ENCODE measurements at places on chromosomes 16 and 17. TPM values are rescaled to one million over a fixed set of nuclear protein-coding genes. Genes with fewer than 3 reads are reported as not detected.

FBXO39 gene
- not detected for total RNA-seq

DNA sequence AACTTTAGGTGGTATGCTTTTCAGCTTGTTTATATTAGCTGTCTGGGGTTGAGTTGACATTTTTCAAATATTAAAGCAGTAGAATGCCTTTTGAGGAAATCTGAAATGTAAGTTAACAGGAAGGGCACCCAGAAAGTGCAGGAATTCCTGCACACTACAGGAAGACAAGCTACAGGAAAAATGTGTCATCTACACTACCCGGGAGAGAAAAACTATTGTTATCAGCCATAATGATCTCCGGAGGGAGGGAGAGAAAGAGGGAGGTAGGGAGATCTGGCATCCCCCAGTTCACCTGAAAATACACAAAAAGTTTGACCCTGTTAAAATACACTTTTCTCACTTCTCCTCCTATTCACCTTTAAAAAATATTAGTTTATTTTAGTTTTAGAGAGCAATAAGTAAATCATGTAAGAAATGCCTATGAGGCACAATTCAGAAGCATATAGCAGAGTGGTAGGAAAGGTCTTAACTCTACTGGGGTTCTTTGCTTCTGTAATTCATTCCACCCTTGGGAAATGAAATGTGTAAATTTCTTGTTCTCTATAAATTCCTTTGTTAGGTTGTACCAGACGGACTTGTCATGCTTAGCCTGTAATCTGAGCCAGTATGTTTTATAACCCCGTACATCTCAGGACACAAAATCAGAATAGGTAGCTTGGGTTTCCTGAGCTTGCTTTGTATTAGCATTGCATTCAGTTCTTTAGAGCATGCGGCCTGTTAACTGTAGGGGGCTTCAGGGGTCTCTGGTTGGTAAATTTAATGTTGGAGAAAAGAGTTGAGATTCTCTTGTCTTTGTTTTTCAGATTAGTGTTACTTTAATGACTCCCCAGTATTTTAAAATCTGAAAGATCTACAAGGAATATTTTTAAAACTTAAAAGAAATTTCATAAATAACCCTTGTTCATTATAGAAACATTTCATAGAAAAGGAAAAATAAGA is 3.3 kb downstream of the MAP2K6 start:
- peaks cover 3% of the 10 kb centered on the region for H3K36me3 ChIP-seq
- no peaks in the 10 kb centered on the region for H3K27me3 ChIP-seq
- no peak overlapping the region for H3K4me3 ChIP-seq
- H3K4me1 ChIP-seq, result no peaks in the 10 kb centered on the region

FBXW10 gene
- total RNA-seq, result not detected

PRAC1 gene
- total RNA-seq, result not detected

GRCh38 chr16:49890876-49891275 is 35.0 kb upstream of the ZNF423 start:
- no peaks in the 10 kb centered on the region for H3K4me1 ChIP-seq
- H3K36me3 ChIP-seq, result no peaks in the 10 kb centered on the region
- peak; percentile 85 for DNase-seq
- H3K27me3 ChIP-seq, result no peaks in the 10 kb centered on the region

DNA sequence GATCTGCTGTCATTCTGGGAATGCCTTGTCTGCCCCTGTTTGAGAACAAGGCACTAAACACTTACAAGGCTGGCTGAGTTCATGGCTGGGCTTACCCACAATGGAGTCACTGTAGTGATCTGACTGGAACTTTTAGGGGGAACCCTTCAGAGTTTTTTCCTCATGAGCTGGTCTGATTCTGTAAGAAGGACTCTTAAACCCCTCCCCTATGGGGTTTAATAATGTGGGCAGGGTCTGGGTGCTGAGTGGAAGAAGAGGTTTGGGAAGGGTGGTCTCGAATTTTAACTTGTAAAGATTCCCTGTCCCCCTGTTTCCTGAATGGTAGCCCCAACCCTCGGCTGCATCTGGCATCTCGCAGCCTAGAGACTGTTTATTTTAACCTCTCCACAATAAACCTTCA is 30.6 kb downstream of the OSBPL7 start:
- no peaks in the 10 kb centered on the region for H3K36me3 ChIP-seq
- H3K4me1 ChIP-seq, result no peaks in the 10 kb centered on the region
- peaks cover 5% of the 10 kb centered on the region for H3K27me3 ChIP-seq
- no peak overlapping the region for H3K27ac ChIP-seq
- peak overlapping the region; percentile 21 for H3K4me3 ChIP-seq

- no peak overlapping the region for H3K4me3 ChIP-seq
- H3K27ac ChIP-seq, result no peak overlapping the region
- no peak for DNase-seq
- H3K4me1 ChIP-seq, result peaks cover 4% of the 10 kb centered on the region
- H3K36me3 ChIP-seq, result peaks cover 25% of the 10 kb centered on the region
These were observed 35.4 kb upstream of the ABCC11 start for GRCh38 chr16:48282636-48283263.

DNA sequence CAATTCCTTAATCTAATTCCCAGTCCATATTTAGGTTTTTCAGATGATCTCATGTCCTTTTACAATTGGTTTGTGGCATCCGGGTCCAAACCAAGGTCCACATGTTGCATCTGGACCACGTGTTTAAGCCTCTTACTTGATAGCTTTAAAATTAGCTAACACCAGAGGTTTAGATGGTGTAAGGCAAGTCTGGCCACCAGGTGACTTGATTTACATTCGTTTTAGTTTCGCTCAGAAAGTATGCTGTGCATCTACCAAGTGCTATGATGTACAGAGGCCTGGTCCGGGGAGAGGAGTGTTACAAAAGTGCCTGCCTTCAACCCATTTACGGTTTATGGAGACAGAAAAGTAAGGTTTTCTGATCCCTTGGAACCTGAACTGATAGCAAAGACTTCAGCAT is 878 bp upstream of the DNAJA2 start:
- DNase-seq, result no peak
- H3K36me3 ChIP-seq, result peaks cover 17% of the 10 kb centered on the region

DNA sequence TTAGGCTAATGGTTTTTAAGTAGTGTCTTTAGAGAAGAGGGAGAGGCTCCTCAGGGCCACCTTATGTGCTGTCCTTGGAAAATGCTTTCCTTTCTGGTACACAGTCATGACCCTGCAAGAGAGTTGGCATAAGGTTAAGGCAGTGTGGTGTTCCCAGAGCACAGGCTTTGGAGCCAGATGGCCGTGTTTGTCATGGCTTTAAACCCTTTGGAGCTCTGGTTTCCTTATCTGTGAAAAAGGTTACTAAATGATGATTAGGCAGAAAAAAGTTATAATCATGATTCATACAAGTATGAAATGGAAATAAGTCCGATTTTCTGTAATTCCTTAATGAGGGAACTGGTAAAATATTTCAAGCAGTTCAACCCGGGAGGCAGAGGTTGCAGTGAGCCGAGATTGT is 13.2 kb downstream of the UTP4 start:
- no peak overlapping the region for H3K4me3 ChIP-seq
- no peaks in the 10 kb centered on the region for H3K27me3 ChIP-seq
- peaks cover 52% of the 10 kb centered on the region for H3K36me3 ChIP-seq
- H3K27ac ChIP-seq, result no peak overlapping the region

C16orf92 gene
- not detected for total RNA-seq

GRCh38 chr16:84000989-84001642 is 33.1 kb downstream of the NECAB2 start:
- no peaks in the 10 kb centered on the region for H3K4me1 ChIP-seq
- H3K4me3 ChIP-seq, result no peak overlapping the region
- H3K27me3 ChIP-seq, result no peaks in the 10 kb centered on the region

GRCh38 chr17:15123593-15124263 is 141.4 kb downstream of the PMP22 start:
- no peak overlapping the region for H3K27ac ChIP-seq
- no peaks in the 10 kb centered on the region for H3K4me1 ChIP-seq
- H3K27me3 ChIP-seq, result no peaks in the 10 kb centered on the region
- DNase-seq, result no peak
- H3K4me3 ChIP-seq, result no peak overlapping the region

- H3K4me1 ChIP-seq, result no peaks in the 10 kb centered on the region
- peaks cover 4% of the 10 kb centered on the region for H3K36me3 ChIP-seq
- H3K27me3 ChIP-seq, result no peaks in the 10 kb centered on the region
- H3K27ac ChIP-seq, result no peak overlapping the region
- peak overlapping the region; percentile 100 for H3K4me3 ChIP-seq
These were observed 957 bp downstream of the VPS25 start for GRCh38 chr17:42774066-42774745.

GRCh38 chr17:76700617-76701470 is 9.9 kb downstream of the MXRA7 start:
- no peaks in the 10 kb centered on the region for H3K36me3 ChIP-seq
- DNase-seq, result no peak
- no peaks in the 10 kb centered on the region for H3K27me3 ChIP-seq
- peaks cover 5% of the 10 kb centered on the region for H3K4me1 ChIP-seq
- H3K27ac ChIP-seq, result no peak overlapping the region

- H3K27me3 ChIP-seq, result no peaks in the 10 kb centered on the region
- no peaks in the 10 kb centered on the region for H3K36me3 ChIP-seq
- no peak overlapping the region for H3K4me3 ChIP-seq
- no peak for DNase-seq
- H3K4me1 ChIP-seq, result no peaks in the 10 kb centered on the region
- no peak overlapping the region for H3K27ac ChIP-seq
These were observed 60.5 kb downstream of the CREBBP start for GRCh38 chr16:3819746-3820724.

DNA sequence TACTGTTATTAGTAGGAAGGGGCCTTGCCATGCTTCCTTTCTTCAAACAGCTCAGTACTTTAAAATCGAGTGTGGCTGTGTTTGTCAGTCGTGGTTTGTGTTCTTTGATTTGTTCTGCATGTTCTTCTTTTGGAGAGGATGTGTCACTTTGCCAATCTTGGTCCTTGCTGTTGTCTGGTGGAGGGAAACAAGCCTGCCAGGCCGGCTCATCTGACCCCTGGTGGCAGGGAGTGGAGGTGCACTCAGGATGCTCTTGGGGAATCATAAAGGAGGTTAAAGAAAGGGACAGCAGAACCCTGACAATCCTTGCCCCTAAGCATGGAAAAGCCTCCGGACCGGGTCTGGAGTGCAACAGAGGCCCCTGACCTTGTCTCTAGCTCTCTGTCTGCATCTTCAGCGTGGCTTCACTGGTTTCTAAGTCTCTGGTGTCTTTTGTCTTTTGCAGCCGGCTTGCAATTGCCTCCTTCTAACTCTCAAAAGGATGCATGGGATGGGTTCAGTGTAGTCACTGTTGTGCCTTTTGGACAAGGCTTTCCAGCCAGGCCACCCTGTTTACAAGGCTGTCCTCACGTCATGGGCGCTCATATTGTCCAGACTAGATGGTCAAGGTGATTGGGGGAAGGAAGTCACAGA is 135.8 kb downstream of the WWOX start:
- H3K27ac ChIP-seq, result no peak overlapping the region
- H3K4me3 ChIP-seq, result no peak overlapping the region
- H3K36me3 ChIP-seq, result no peaks in the 10 kb centered on the region
- H3K4me1 ChIP-seq, result no peaks in the 10 kb centered on the region
- peak; percentile 85 for DNase-seq
- no peaks in the 10 kb centered on the region for H3K27me3 ChIP-seq

- DNase-seq, result peak; percentile 78
- no peaks in the 10 kb centered on the region for H3K36me3 ChIP-seq
- H3K27me3 ChIP-seq, result no peaks in the 10 kb centered on the region
- H3K27ac ChIP-seq, result no peak overlapping the region
These were observed 35.3 kb downstream of the SOCS3 start for GRCh38 chr17:78324391-78325075.

DNA sequence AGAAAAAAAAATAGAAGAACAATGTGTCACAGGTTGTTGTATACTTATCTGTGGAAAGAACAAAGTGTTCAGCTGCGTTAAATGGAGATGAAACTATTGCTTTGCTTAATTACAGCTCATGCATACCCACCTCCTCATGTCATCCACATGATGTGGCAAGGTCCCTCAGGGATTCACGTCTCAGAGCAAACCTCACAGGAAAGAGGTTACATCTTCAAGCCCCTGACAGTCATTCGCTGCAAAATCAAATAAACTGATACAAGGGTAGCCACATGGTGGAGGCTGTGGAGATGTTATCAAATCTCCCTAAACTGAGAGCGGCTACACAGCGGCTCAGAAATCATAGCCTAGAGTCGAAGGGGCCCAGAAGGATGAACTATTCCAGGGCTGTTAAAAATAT is 21.1 kb downstream of the GINS3 start:
- DNase-seq, result no peak
- no peaks in the 10 kb centered on the region for H3K36me3 ChIP-seq
- no peaks in the 10 kb centered on the region for H3K4me1 ChIP-seq
- H3K4me3 ChIP-seq, result no peak overlapping the region
- no peak overlapping the region for H3K27ac ChIP-seq

C16orf46 gene
- total RNA-seq, result 2.0 TPM

DNA sequence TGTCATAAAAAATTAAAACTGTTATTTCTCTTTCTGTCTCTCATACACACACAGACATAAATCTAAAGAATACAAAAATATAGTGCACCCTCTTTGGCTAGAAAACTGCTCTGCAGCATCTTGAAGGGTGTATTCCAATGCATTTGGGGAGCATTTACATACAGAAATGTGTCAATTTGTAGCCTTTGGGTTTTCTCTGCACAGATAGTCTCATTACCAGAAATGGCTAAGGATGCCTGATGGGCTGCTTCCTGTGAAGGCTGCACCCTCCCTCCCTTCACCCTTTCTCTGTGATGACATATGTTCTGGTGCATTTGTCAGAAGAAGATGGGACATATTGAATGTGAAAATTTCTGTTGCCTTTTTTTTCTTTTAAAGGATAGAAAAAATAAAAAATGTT is 1239.3 kb downstream of the CDH11 start:
- no peaks in the 10 kb centered on the region for H3K27me3 ChIP-seq
- no peak for DNase-seq
- H3K27ac ChIP-seq, result no peak overlapping the region
- H3K36me3 ChIP-seq, result no peaks in the 10 kb centered on the region
- H3K4me1 ChIP-seq, result no peaks in the 10 kb centered on the region

DNA sequence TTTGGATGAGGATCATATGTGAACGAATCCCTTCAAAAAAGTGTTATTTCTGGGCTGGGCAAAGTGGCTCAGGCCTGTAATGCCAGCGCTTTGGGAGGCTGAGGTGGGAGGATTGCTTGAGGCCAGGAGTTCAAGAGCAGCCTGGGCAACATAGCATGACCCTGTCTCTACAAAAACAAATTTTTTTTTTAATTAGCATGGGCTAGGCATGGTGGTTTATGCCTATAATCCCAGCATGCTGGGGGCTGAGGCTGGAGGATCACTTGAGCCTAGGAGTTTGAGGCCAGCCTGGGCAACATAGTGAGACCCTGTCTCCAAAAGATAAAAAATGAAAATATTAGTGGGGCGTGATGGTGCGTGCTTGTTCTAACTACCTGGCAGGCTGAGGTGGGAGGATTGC is 4.6 kb downstream of the TAOK1 start:
- DNase-seq, result no peak
- H3K27ac ChIP-seq, result no peak overlapping the region
- H3K36me3 ChIP-seq, result peaks cover 9% of the 10 kb centered on the region
- H3K4me3 ChIP-seq, result no peak overlapping the region

ACACA gene
- total RNA-seq, result 135 TPM

GRCh38 chr17:78127888-78128550 is 536 bp downstream of the TMC6 start:
- no peak for DNase-seq
- H3K27ac ChIP-seq, result no peak overlapping the region
- peaks cover 9% of the 10 kb centered on the region for H3K36me3 ChIP-seq
- peaks cover 10% of the 10 kb centered on the region for H3K4me1 ChIP-seq
- peak overlapping the region; percentile 81 for H3K4me3 ChIP-seq

- H3K27me3 ChIP-seq, result no peaks in the 10 kb centered on the region
- H3K27ac ChIP-seq, result no peak overlapping the region
- H3K4me1 ChIP-seq, result peaks cover under 1% of the 10 kb centered on the region
- no peak for DNase-seq
- H3K4me3 ChIP-seq, result no peak overlapping the region
- H3K36me3 ChIP-seq, result peaks cover 40% of the 10 kb centered on the region
These were observed 50.9 kb downstream of the B9D1 start for GRCh38 chr17:19311421-19312215.

- H3K27ac ChIP-seq, result no peak overlapping the region
- DNase-seq, result peak; percentile 95
- H3K27me3 ChIP-seq, result no peaks in the 10 kb centered on the region
- H3K4me3 ChIP-seq, result peak overlapping the region; percentile 66
- H3K36me3 ChIP-seq, result no peaks in the 10 kb centered on the region
These were observed 22.3 kb upstream of the G6PC1 start for GRCh38 chr17:42878123-42878880.

NLRC5 gene
- total RNA-seq, result 1.6 TPM

Measured in H9 (cell line).